ENCODE measurements at places on chromosomes 6 and 20.

- peak; percentile 40 for DNase-seq
Observed at GRCh38 chr6:54267798-54268197, 40.4 kb upstream of the TINAG start.

DNA sequence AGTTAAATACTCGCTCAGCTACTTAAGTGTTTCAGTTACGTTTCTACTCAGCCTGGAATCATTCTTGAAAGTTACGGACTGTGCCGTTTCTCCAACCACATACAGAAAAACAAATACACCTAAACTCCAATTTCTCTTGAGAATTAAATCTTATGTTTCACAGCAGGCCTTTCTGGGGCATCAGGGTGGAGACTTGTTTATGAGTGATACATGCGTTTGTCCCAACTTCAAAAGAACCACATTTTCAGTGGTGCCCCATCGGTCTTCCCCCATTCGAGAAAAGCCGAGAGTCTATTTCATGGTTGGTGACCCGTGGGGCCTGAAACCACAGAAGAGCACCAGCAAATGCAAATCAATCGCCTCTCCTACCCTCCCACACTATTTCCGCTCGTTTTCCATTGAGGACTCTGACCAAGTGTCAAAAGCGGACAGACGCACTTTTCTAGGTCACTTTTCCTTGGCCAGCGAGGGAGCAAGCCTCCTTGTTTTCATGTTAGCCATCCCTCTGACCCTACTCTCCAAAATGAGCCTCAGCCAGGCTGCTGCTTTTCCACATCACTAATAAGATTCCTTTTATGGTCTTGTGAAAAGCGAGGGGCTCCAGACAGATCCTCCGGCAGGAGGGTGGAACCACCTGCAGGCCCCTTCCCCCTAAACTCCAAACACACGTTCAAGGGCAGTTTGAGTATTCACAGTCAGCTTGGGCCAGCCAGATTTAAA is 3.1 kb downstream of the JAG1 start:
- no peak for DNase-seq

DNA sequence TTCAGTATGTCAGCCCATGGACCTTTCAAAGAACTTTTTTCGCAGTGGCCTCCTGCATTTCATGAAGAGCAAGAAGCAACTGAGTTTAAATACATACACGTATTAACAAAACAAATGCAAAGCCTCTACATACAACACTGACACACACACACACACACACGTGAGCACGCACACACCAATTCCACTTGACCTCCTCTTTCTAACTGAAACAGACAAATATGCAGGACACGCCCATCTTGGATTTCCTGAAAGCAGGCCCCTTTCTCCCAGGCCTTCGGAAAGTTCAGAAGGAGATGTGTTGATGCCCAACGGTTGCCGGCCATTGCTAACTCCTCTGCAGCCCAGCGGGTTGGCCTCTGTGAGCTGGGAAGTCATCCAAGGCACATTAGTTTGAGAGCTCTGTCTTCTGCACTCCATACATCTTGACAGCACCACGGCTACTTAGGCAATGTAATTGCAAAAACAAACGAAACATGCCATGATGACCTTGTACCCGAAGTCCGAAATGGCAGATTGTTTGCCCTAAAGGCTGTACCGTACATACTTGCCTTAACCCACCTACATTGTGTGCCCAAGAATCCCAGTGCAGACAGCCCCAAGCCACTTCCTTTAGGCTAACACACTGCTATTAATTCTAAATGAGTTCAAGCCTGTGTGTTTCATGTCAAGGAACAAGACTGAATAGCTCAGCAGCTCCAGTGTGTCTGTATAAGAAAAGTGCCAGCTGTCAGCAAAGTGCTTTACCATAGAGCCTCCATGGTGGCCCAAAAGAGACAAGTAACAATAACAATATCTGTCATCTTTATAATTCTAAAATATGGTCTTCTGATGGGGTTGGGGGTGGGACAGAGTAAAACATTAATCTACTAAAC is 138.8 kb upstream of the RNF217 start:
- no peak for DNase-seq

GRCh38 chr6:151294561-151295101 is 54.9 kb downstream of the AKAP12 start:
- peak; percentile 61 for DNase-seq

DNA sequence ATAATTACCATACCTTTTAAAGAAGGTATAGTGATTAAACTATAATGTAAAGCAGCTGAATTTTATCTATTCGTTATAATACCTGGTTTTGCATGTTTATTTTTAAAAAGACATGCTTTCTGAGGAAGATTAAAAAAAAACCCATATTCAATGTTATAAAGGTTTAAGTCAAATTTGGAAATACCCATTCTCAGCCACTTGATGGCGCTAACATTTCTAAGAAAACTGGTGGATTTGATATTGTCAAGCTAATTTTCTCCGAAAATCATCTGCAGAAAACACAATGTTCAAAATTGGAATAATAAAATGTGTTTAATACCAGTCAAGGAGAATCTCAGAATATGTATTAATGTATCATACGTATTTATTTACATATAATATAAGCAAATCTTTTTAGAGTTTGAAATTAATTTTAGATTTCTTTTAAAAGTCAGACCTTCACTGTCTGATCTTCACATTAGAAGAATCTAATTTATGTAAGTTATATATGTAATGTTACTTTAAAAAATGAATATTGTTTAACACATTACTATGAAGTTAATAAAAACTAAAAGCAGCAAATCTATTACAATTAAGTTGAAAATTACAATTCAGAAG is 35.0 kb downstream of the SHPRH start:
- DNase-seq, result peak; percentile 41

GRCh38 chr6:121260651-121261102 is 73.6 kb downstream of the TBC1D32 start:
- peak; percentile 55 for DNase-seq

- no peak for DNase-seq
Observed at GRCh38 chr6:45681860-45682511, 304.3 kb upstream of the SUPT3H start.

- DNase-seq, result no peak
Observed at GRCh38 chr6:165047952-165048351, 261.5 kb downstream of the C6orf118 start.

GRCh38 chr6:124438546-124439065 is 523.6 kb upstream of the RNF217 start:
- DNase-seq, result no peak

- DNase-seq, result no peak
Observed at GRCh38 chr6:89356642-89357170, 4.2 kb upstream of the UBE2J1 start.

- DNase-seq, result no peak
Observed at GRCh38 chr6:123529058-123529457, 107.7 kb downstream of the TRDN start.

- DNase-seq, result no peak
Observed at GRCh38 chr6:5028921-5029320, 25.1 kb upstream of the RPP40 start.

GRCh38 chr6:43572015-43572414 is 3.8 kb downstream of the XPO5 start:
- no peak for DNase-seq

DNA sequence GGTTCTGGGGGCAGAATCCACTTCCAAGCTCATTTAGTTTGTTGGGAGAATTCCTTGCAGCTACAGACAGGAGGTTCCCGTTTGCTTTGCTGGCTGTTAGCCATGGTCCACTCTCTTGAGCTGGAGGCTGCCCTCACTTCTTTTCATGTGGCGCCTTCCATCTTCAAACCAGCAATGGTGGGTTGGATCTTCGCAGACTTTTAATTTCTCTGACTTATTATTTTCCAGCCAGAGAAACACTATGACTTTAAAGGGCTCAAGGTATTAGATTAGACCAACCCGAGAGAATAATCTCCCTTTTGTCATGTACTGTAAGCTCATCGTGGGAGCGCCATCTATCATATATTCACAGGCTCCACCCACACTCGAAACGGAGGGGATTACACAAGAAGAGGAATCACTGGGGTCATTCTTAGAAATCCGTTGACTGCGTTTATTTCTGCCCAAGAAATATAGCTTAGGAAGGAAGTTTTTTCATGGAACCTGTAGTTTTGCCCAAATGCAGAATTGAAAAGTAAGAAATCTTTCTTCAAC is 38.9 kb downstream of the SAMD5 start:
- DNase-seq, result no peak

DNA sequence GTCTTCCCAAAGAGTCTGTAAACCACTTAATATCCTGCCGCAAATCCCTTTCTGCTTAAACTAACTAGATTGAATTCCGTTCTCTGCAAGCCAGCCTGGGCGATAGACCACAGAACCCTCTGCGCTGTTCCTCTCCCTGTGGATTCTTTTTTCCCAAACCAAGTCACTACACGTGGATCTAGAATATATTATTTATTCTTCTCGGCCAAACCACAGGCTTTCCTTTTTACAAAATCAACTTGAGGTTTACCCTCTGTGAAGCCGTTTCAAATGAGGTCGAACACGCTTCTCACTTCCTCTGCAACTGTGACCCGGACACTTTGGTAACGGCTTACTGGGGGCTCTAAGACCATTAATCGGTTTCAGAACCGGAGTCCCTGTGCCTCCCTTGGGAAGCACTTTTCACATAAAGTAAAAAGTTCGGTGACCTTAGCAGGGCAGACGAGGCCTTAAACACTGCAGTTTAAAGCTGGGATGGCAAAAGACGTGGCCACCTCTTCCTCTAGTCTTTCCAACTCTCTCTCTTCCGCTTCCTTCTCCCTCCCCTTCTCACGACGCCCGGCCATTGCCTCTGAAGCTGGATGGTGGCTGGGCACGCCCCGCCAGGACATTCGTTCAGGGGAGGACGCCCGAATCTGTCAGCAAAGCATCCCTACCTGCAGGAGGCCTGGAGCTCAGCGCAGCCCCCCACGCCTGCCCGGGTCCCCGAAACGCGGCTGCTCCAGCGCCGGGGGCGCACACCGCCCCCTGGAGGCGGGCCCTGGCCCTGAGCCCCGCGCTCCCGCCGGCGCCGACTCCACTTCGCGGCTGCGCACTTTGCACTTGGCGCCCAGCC is 55.0 kb upstream of the FOXC1 start:
- DNase-seq, result peak; percentile 61

DNA sequence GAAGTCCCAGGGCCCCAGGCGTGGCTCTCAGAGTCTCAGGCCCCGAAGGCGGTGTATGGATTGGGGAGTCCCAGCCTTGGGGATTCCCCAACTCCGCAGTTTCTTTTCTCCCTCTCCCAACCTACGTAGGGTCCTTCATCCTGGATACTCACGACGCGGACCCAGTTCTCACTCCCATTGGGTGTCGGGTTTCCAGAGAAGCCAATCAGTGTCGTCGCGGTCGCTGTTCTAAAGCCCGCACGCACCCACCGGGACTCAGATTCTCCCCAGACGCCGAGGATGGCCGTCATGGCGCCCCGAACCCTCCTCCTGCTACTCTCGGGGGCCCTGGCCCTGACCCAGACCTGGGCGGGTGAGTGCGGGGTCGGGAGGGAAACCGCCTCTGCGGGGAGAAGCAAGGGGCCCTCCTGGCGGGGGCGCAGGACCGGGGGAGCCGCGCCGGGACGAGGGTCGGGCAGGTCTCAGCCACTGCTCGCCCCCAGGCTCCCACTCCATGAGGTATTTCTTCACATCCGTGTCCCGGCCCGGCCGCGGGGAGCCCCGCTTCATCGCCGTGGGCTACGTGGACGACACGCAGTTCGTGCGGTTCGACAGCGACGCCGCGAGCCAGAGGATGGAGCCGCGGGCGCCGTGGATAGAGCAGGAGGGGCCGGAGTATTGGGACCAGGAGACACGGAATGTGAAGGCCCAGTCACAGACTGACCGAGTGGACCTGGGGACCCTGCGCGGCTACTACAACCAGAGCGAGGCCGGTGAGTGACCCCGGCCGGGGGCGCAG is at the start of gene HLA-A:
HLA-A (plus strand) TSS at position 258 of the 778 bp plus-strand sequence; CDS start at position 280, 22 bp downstream.
- DNase-seq, result peak; percentile 94

DNA sequence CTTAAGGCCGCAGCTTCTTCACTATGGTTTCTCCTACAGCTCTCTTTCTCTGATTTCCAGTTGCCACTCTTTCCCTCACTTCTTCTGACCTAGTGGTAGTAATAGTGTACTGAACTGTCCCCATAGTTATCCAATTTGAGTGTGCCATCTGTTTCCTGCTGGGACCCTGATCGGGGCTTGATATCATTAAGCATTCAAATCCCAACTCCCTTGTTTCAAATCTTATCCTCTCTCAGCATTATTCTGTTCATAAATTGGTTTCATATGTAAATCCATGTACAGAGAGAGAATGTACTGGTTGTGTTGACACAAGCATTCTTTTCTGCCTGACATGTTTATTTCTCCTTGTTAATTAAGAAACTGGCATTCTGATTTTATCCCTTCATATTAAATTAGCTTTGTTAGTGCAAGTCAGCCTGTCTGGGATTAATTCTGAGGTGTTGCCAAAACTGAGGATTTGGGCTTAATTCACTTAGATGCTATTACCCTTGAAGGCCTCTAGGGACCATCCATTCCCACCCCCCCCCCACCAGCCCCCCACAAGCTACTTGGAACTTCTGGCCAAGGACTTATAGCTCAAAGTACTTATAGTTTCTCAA is 84.6 kb upstream of the PROKR2 start:
- DNase-seq, result no peak

GRCh38 chr20:49835031-49835430 is 22.4 kb downstream of the SLC9A8 start:
- no peak for DNase-seq

DNA sequence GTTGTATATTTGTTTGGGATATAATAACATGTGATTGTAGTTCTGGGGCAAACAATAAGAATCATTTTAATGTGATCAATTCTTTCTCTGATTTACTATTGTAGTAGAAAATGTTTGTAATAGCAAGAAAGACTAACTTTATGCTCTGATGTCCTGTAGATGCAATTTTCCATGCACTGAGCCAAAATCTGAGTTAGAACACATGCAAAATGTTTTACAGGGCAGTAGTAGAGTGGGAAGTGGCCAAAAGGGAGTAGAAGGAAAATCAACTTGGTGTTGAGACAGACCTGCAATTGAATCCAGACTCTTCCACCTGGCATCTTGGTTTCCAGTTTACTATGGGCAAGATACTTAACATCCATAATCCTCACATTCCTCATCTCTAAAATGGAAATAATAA is 93.5 kb upstream of the BMP5 start:
- no peak for DNase-seq

DNA sequence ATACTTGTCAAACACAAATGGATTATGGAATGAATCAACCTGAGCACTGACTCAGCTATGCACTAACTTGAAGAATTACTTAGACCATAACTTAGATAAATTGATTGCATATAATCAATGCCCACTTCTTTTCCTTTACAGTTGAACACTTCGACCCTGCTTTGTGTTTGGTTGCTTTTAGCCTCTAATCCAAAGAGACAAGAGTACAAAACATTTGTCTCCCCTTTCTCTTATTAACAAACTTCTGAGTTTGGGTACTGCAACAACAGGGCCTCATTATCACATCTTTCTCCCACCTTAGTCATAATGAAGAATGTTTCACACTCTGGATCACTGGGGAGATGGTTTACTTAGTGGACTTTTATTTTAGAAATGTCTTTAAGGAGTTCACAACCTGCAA is 2.6 kb upstream of the TAAR6 start:
- no peak for DNase-seq

GRCh38 chr20:2066461-2067122 is 35.0 kb upstream of the STK35 start:
- DNase-seq, result no peak

- DNase-seq, result no peak
Observed at GRCh38 chr20:63023936-63024571, 17.3 kb upstream of the BHLHE23 start.

GRCh38 chr6:1123386-1124375 is 188.2 kb upstream of the FOXQ1 start:
- no peak for DNase-seq

Data from fibroblast of skin of abdomen (primary cell).